ENCODE measurements at places on chromosomes 2 and 18.

DNA sequence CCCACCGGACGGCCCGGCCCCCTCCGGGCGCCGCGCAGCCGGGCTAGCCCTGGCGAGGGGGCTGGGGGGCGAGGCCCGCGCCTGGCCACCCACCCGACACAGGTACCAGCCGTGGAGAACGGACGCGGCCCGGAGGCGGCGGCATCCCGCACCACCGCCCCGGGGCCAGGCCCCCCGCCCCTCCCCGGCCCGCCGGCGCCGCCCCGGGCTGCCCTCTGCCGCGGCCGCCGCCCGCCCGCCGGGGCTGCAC, 405 bp downstream of the SOS1 start:
- DNase-seq, result no peak

DNA sequence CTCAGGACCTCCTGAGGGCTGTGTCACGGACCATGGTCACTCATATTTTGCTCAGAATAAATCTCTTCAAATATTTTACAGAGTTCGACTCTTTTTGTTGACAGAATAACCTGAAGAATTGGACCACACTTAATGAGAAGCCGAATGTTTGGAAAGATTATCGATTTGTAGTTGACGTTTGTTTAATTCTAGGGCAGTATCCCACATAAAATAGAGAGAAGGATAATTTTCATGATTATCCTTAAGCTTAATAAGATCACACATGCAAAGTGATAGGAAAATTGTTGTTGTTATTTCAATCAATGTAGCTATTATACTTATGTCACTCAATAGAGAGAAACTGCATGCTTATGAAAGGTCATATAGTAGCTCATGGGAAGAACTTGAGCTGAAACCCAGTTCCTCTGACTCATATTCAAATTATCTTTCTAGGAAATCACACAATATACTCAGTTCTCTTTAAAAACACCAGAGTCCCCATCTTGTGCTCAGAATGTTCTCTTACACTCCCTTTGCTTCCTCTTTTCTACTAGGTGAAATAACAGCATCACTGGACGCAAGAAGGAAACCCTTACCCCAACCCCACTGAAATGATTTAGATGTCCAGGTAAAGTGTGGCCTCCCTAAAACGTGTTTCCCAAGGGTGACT, 982.1 kb downstream of the TSN start:
- DNase-seq, result no peak

- DNase-seq, result no peak
Observed at GRCh38 chr2:231394211-231395141, 1.0 kb upstream of the B3GNT7 start.

DNA sequence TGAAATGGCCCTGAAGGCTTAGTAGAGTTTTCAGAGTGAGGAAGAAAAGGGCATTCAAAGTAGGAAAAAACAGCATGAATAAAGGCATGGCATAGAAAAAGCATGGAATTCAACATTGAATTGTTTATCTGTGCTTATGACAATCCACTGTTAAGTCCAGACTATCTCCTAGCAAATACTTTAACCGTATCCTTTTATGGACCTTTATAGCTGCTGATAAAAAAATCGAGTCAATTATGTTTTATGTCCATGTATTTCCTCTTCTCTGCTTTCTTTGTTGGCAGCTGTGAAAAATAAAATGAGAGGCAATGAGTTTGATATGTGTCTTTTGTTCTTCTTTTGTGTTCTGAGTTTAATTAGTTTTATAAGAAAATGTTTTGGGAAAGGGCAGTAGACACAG, 70.4 kb downstream of the TDRD15 start:
- no peak for DNase-seq

GRCh38 chr2:88868861-88869260, 177.4 kb downstream of the RPIA start:
- no peak for DNase-seq
